SJSA1 (cell line): ENCODE measurements at places on chromosomes 11 and 22. TPM values are rescaled to one million over a fixed set of nuclear protein-coding genes. Genes with fewer than 3 reads are reported as not detected.

The SMIM35 gene
- total RNA-seq: not detected in 2 replicates

The MAJIN gene
- total RNA-seq: not detected in 2 replicates

GRCh38 chr11:95831198-95831883 lies 41.0 kb downstream of the CEP57 start:
- DNase-seq: peak; percentile 52
- H3K27me3 ChIP-seq: no peaks in the 10 kb centered on the region
- peaks cover 33% of the 10 kb centered on the region for H3K4me1 ChIP-seq
- peak overlapping the region; percentile 68 for H3K27ac ChIP-seq
- H3K4me3 ChIP-seq: no peak overlapping the region
- H3K36me3 ChIP-seq: peaks cover 30% of the 10 kb centered on the region

- H3K4me1 ChIP-seq: no peaks in the 10 kb centered on the region; the same call in 1 of the 2 replicates
- H3K27ac ChIP-seq: no peak overlapping the region
- no peak overlapping the region for H3K4me3 ChIP-seq
Measured at GRCh38 chr22:44407171-44407986, 90.7 kb downstream of the RTL6 start.

- H3K4me3 ChIP-seq: no peak overlapping the region
- H3K27ac ChIP-seq: no peak overlapping the region
- no peaks in the 10 kb centered on the region for H3K36me3 ChIP-seq
- no peak for DNase-seq
Measured at GRCh38 chr11:79174045-79175008, 266.5 kb downstream of the TENM4 start.

GRCh38 chr11:71454470-71455113 lies 1.6 kb downstream of the NADSYN1 start:
- no peaks in the 10 kb centered on the region for H3K4me1 ChIP-seq
- no peak overlapping the region for H3K27ac ChIP-seq
- no peak for DNase-seq

DNA sequence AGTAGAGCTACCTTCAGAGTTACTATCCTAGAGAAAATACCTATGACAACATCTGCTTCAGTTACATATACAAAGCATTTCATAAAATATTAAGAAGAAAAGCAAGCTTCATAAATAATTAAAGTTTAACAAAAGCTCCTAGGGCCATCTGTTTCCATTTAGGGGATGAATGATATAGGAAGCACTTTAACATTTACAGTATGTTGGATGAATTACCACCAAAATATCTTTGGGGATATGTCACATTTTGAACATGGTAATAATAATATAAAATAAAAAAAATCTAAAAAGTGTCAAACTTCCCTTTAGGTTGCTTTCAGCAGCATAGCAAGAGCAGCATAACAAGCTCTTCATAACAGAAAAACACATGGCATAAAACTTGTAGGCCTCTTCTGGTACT lies 104.6 kb downstream of the ATG16L2 start:
- H3K27ac ChIP-seq: no peak overlapping the region
- H3K4me1 ChIP-seq: no peaks in the 10 kb centered on the region
- no peak overlapping the region for H3K4me3 ChIP-seq
- DNase-seq: no peak
- H3K36me3 ChIP-seq: peaks cover 3% of the 10 kb centered on the region; the same call in 1 of the 2 replicates
- H3K27me3 ChIP-seq: no peaks in the 10 kb centered on the region

- peaks cover 6% of the 10 kb centered on the region for H3K4me1 ChIP-seq
- no peak overlapping the region for H3K4me3 ChIP-seq
- no peak overlapping the region for H3K27ac ChIP-seq
- H3K27me3 ChIP-seq: no peaks in the 10 kb centered on the region
- peak; percentile 77 for DNase-seq
Measured at GRCh38 chr11:61871158-61871597, 20.2 kb downstream of the FADS3 start.

- peak; percentile 78 for DNase-seq
- H3K27ac ChIP-seq: peak overlapping the region; percentile 74
- H3K27me3 ChIP-seq: no peaks in the 10 kb centered on the region
- no peak overlapping the region for H3K4me3 ChIP-seq
- H3K4me1 ChIP-seq: peaks cover 72% of the 10 kb centered on the region
- peaks cover 10% of the 10 kb centered on the region for H3K36me3 ChIP-seq
Measured at GRCh38 chr11:12802418-12803085, 128.3 kb downstream of the TEAD1 start.

DNA sequence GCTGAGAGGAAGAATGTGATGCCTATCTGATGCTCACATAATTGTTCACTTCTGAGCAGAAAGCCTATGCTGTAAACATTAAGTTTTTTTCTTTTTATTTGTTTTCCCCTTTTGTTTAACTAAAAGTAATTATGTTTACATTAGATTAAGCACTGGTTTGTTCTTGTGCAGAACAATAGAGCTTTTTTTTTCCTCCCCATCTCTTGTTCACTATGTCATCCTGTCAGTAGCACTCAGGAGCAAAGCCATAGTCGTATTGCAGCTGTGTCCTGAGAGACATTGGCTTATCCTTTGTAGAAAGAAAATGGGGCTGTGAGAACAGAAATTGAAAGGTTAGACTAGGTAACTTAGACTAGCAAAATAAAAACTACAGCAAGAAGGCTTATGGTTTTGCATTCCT lies 301.8 kb upstream of the RAG2 start:
- no peak overlapping the region for H3K27ac ChIP-seq
- 0 out of 2 replicates have a peak, but pooled peaks cover 3% of the 10 kb centered on the region for H3K27me3 ChIP-seq
- H3K36me3 ChIP-seq: no peaks in the 10 kb centered on the region
- no peak overlapping the region for H3K4me3 ChIP-seq

DNA sequence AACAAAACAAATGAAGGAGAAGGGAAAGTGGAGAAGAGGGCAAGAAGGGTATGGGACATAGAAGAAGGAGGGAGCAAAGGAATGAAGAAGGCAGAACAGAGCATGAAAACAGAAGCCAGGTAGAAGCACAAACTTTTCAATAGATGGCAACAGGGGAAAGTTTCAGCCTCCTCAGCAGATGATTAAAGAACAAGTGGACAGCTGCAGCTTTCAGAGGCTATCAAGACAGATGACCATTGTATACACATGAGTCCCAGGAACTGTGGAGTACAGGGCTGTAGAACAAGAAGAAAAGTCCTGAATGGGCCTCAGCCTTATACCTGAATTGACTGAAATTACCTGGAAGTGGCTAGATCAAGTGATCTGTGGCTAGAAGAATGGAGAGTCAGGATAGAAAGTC lies 62.0 kb upstream of the FIBIN start:
- DNase-seq: no peak
- no peak overlapping the region for H3K4me3 ChIP-seq
- H3K36me3 ChIP-seq: no peaks in the 10 kb centered on the region
- H3K27ac ChIP-seq: no peak overlapping the region

DNA sequence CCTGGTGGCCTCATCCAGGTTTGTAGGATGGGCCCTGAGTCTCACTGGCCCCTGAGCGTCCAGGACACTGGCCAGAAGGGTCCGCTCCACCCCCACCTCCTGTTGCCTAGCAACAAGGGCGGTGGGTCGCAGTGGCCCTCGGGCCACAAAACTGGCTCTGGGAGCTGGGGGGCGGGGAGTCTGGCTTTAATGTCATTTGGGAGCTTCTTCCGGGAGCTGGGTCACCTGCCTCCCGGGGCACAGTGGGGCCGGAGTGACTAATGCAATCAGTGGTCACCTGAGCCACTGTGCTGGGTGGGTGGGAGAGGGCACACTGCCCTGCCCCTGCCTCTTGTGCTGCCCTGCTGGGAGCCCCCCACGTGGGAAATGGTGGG lies 2.6 kb downstream of the TH start:
- no peak for DNase-seq
- no peak overlapping the region for H3K27ac ChIP-seq
- peaks cover 76% of the 10 kb centered on the region for H3K27me3 ChIP-seq
- no peaks in the 10 kb centered on the region for H3K4me1 ChIP-seq

DNA sequence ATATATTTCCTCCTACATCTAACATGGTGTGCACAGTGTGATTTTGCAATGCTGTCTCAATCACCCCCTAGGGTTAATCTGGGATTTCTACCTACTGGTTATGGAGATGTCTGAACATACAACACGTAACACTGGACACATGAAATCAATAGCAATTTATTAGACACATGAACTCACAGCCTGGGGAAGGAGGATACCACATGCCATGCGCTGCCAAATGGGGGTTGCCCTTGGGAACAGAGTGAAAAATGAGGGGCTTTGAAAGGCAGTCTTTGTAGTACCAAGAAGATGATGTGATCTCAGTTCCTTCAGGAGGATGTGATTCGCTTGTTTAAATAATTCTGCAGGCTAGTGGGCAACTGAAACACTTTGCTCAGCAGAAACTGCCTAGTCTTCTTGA lies 253.6 kb upstream of the LRRC4C start:
- H3K27ac ChIP-seq: no peak overlapping the region
- DNase-seq: no peak
- H3K36me3 ChIP-seq: no peaks in the 10 kb centered on the region

DNA sequence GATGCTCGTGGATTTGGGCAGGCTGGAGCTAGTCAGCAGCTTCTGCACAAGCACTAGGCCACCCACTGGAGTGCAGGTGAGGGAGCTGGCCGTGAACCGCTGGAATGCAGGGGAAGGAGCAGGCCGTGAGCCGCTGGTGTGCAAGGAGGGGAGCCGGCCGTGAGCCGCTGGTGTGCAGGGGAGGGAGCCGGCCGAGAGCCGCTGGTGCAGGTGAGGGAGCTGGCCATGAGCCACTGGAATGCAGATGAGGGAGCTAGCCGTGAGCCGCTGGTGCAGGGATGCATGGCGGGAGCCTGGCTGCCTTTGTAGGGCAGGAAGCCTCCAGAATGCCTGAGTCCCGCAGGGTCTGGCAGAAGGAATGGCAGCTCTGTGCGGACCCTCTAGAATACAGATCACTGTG lies 4220.0 kb upstream of the OR11H1 start:
- no peak overlapping the region for H3K4me3 ChIP-seq
- DNase-seq: no peak
- H3K4me1 ChIP-seq: no peaks in the 10 kb centered on the region
- no peaks in the 10 kb centered on the region for H3K36me3 ChIP-seq
- H3K27ac ChIP-seq: no peak overlapping the region

DNA sequence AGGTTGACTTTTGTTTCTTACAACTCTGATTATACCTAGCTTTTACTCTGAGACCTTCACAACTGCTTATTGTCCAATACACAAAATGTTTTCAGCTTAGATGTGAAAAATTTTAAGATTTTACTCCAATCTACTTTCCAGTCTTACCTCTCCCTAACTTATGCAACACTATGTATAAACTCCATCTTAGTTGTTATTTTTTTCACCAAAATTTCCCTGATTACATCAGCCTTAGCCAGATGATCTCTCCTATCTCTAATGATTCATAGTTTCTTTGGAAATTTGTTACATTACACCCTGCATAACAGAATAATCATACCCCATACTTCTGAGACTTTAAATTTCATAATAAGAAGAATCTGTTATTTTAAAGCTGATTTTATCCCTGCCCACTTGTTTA lies 621.0 kb upstream of the ANO3 start:
- H3K27me3 ChIP-seq: no peaks in the 10 kb centered on the region
- DNase-seq: no peak
- no peak overlapping the region for H3K27ac ChIP-seq
- no peaks in the 10 kb centered on the region for H3K36me3 ChIP-seq

GRCh38 chr11:86370922-86371594 lies 3.6 kb upstream of the CCDC81 start:
- H3K4me3 ChIP-seq: no peak overlapping the region
- no peaks in the 10 kb centered on the region for H3K4me1 ChIP-seq
- H3K36me3 ChIP-seq: no peaks in the 10 kb centered on the region
- DNase-seq: no peak
- H3K27me3 ChIP-seq: no peaks in the 10 kb centered on the region

- H3K27ac ChIP-seq: no peak overlapping the region
- H3K27me3 ChIP-seq: no peaks in the 10 kb centered on the region
- no peak for DNase-seq
- H3K4me3 ChIP-seq: no peak overlapping the region
- H3K36me3 ChIP-seq: no peaks in the 10 kb centered on the region
Measured at GRCh38 chr11:75777461-75778110, 9.0 kb downstream of the DGAT2 start.

GRCh38 chr11:47051217-47051616 lies 114.7 kb downstream of the CSTPP1 start:
- no peaks in the 10 kb centered on the region for H3K27me3 ChIP-seq
- H3K4me3 ChIP-seq: no peak overlapping the region
- H3K27ac ChIP-seq: no peak overlapping the region
- no peaks in the 10 kb centered on the region for H3K36me3 ChIP-seq

GRCh38 chr11:96139691-96140090 lies 203.3 kb downstream of the MAML2 start:
- no peak overlapping the region for H3K4me3 ChIP-seq
- no peak overlapping the region for H3K27ac ChIP-seq
- DNase-seq: no peak
- H3K36me3 ChIP-seq: no peaks in the 10 kb centered on the region

DNA sequence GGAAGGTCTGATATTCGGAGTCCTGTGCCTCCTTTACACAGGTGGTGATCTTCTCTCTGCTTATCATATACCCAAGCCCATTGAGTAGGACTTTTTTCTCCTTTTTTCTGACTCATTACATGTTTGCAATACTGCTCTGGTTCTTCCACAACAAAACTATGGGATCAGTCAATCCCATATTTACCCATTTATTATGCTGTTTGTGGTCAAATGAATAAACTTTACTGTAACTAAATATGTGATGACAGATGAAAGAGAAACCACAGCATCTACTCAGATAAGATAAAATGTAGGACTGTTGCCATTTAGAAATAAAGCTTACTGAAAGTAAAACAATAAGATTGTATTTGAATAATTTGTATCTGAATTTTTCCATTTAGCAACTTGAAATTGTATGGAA lies 958.7 kb upstream of the FAT3 start:
- H3K27ac ChIP-seq: no peak overlapping the region
- DNase-seq: no peak
- H3K4me1 ChIP-seq: no peaks in the 10 kb centered on the region
- H3K36me3 ChIP-seq: no peaks in the 10 kb centered on the region
- H3K27me3 ChIP-seq: no peaks in the 10 kb centered on the region

GRCh38 chr11:5932671-5933070 lies 9.4 kb upstream of the OR56A3 start:
- H3K4me1 ChIP-seq: no peaks in the 10 kb centered on the region
- no peak overlapping the region for H3K27ac ChIP-seq
- H3K4me3 ChIP-seq: no peak overlapping the region
- DNase-seq: no peak
- no peaks in the 10 kb centered on the region for H3K27me3 ChIP-seq
- no peaks in the 10 kb centered on the region for H3K36me3 ChIP-seq

- H3K27ac ChIP-seq: no peak overlapping the region
- no peak for DNase-seq
- H3K27me3 ChIP-seq: no peaks in the 10 kb centered on the region
- H3K4me1 ChIP-seq: no peaks in the 10 kb centered on the region
- H3K36me3 ChIP-seq: peaks cover 11% of the 10 kb centered on the region
Measured at GRCh38 chr22:50361222-50361621, 18.1 kb downstream of the PPP6R2 start.

GRCh38 chr11:115193914-115194801 lies 310.1 kb downstream of the CADM1 start:
- H3K4me1 ChIP-seq: no peaks in the 10 kb centered on the region
- no peaks in the 10 kb centered on the region for H3K36me3 ChIP-seq
- no peak for DNase-seq
- no peak overlapping the region for H3K4me3 ChIP-seq
- no peaks in the 10 kb centered on the region for H3K27me3 ChIP-seq

- no peaks in the 10 kb centered on the region; the same call in 1 of the 2 replicates for H3K36me3 ChIP-seq
- DNase-seq: no peak
- no peak overlapping the region for H3K4me3 ChIP-seq
- H3K27me3 ChIP-seq: no peaks in the 10 kb centered on the region
- peak overlapping the region; percentile 96 for H3K27ac ChIP-seq
Measured at GRCh38 chr11:128707681-128708080, 13.8 kb downstream of the FLI1 start.
